Stimulated activated CD4-positive, alpha-beta T cell treated with anti-CD3 and anti-CD28 coated beads, Interleukin-1b, Interleukin-23, amount 100 ng/mL, for 24 hours (primary cell): ENCODE measurements at places on chromosomes 2 and 18.

DNA sequence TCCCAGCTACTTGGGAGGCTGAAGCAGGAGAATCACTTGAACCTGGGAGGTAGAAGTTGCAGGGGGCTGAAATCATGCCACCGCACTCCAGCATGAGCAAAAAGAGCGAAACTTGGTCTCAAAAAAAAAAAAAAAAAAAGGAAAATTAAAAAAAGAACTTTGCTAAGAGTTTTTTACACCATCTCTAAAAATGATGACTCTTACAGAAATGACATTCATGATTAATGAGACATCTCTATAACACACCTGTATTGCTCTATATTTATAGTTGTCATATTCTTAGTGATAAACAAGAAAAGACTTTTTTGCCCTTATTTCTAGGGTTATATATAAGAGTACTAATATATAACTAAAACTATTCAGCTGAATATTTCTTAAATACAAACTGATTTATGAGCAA lies 34.4 kb downstream of the ANKRD44 start:
- DNase-seq: no peak

DNA sequence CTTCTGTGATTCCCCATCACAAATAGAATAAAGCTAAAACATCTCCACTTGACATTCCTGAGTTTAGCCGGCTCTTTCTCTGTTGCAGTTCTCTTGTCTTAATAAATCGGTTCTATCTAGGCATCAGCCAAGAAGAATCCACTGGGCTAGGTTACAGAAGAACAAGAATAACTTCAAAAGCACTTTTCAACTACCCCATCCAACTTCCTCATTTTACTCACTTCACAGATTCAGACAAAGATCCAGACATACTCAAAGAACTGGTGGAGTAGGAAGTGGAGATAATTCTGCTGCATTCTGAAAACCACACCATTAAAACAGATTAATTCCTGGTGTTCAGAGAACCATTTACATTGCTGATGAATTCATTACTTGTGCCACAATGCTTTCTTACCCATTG lies 9.6 kb upstream of the ALPK2 start:
- no peak for DNase-seq

GRCh38 chr2:159164457-159164911 lies 122.0 kb downstream of the WDSUB1 start:
- no peak for DNase-seq

- no peak for DNase-seq
These were observed 123.6 kb downstream of the CSRNP3 start for GRCh38 chr2:165593081-165593480.

- DNase-seq: no peak
These were observed 22.1 kb downstream of the GPR39 start for GRCh38 chr2:132438691-132439090.

GRCh38 chr2:195533771-195534642 lies 123.0 kb upstream of the SLC39A10 start:
- peak; percentile 31 for DNase-seq

GRCh38 chr2:218894151-218894879 lies 13.7 kb downstream of the WNT10A start:
- DNase-seq: no peak

DNA sequence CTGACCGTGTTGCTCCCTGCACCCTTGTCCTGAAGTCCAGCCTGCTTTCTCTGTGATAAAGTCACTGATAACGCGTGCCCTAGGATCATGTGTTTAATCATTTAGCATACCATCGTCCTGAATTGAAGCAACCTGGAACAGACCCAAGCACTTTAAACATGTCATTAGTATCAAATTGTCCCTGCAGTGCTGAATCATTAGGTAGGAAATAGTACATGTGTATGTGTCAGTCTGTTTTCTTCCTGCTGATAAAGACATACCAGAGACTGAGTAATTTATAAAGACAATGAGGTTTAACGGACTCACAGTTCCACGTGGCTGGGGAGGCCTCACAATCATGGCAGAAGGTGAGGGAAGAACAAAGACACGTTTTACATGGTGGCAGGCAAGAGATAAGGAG lies 2.8 kb downstream of the ASB18 start:
- DNase-seq: no peak

DNA sequence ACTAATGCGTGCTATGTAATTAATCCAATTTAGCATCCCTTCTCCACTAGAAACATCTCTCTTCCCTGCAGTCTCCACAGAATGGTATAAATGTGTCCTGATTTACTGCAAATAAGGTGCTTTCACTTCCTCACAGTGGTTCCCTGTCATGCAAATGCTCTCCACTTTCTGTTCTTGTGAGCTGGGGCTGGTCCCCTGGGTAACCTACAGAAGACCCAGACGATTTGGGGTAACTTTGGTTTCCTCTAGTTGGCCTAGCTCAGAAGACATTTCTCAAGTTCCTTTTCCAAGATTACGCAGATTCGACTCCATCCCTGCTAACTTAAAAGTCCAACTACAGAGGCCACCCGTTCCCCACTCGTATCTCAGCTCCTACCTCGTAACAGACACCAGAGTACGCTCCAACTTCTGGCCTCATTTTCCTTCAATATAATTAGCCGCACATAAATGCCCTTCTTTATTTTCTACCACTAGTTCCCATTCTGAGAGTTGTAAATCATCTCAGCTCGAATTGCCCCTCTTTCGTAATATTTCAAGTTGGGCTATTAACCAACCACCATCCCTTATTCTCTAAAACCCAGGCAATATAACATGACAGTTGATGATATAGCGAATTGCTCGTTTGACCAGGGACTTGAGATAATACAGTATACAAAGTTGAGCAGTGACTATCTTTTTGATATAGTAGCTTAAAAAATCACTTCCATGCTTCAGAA lies 28.8 kb upstream of the NEDD4L start:
- DNase-seq: no peak

DNA sequence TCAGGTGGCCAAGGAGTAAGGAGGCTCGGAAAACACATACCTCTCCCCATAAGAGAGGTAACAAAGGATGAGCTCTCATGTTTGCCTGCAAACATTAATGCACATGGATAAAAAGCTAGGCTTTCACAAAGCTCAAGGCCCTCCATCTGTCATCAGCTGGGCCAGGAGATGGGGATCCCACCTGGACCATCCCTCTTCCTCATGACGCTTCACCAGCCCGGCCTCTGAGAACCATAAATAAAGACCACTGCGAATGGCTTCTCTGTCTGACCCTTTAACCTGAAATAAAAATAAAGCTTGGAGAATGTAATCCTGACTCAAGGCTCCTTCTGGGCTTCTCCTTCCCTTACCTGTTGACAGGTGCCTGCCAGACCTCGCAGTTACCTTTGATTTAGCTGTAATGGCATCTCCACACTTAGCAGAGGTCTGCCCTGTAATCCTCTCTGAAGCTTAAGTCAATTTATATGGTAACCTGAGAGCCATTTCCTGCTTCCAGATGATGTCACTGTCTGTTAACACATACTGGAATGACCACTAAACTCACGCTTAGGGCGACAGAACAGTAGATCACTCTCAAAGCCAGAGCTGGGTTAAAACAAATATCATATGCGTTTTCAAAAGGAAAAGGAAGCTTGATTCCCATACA lies 29.3 kb upstream of the FOXI3 start:
- no peak for DNase-seq

DNA sequence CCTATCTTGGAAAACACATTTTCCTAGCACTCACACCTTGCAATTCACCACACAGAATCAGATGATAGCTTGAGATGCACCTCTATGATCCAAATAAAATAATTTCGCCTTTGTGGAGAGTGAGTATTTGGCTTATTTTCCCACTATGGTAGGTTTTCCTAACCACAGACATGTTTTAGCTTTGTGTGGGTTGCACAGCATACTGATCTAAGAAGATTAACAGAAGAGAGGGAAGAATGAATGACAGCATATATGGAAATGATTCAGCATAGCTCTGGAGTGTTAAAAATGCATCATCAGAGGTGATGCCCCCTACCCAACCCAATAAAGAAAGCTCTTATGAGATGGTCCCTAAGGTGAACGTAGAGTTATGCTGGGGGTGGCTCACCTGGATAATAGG lies 72.5 kb downstream of the GCA start:
- no peak for DNase-seq

DNA sequence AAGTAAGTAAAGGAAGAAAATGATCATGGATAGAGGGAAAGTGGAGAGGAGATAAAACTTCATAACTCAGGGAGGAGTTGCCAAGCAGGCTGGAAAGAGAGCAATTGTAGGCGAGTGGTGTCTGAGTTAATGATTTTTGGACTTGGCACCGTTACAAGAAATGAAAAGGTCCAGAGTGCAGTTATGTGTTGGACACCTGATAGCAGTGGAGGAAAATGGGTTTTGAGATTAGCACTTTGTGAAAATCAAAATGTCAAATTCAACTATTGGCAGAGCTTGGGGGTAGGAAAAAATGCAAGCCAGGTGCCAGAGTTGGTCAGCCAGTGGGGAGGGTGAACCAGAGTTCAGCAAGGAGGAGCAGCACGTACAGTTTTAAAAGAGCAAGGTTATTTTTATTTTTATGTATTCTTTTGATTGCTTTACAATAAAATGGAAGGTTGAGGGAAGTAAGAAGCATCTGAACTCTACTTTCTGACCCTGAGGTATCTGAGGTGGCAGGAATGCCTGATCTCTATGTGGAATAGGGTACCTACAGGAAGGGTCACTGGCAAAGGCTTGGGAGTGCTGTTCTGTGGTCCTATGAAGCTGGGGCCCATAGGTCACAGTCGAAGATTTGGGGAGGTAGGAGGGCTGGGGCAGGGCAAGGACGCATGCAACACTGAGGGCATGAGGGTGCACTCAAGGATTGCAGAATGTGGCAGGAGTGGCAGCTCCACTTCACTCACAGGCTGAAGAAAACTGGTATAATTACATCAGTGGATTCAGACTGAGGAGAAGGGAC lies 127.5 kb downstream of the CD8B2 start:
- DNase-seq: no peak

GRCh38 chr2:119491776-119492525 lies 32.3 kb downstream of the SCTR start:
- DNase-seq: no peak

GRCh38 chr2:218263817-218264641 lies 3.2 kb downstream of the GPBAR1 start:
- DNase-seq: no peak

DNA sequence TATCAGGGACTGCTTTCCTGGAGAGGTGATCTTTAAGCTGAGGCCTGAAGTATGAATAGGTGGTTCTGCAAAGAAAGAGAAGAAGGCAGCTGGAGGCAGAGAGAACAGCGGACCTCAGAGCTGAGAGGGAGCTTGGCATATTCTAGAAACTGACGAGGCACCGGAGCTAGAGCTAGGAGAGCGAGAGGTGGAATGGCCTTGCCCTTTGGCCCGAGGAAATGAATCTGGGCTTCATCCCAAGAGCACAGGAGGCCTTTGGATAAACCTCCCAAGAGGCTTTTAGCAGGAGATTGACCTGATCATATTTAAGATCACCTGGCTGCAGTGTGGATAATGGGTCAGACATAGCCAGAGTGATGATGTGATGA lies 7.9 kb downstream of the DYSF start:
- no peak for DNase-seq

GRCh38 chr2:167990062-167990461 lies 257.3 kb downstream of the STK39 start:
- DNase-seq: no peak

DNA sequence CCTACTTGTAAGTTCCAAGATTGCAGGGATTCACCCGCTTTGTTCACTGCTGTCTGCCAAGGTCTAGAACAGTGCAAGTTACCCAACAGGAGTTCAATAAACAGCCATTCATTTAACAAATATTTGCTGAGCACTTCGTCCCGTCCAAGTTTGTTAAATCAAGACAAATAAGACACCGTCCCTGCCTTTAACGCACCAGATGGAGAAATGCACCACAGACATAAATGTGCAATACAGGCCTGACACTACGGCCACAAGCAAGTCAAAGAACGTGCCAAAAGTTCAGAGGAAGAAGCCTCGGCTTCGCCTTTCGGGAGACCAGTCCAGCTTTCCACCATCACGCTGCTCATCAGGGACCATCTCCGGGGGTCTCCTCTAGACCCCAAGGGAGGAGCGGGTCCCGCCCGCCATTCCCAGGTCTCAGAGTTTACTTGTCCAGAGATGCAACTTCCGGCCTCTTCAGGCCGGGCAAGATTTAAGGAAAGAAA lies 429 bp downstream of the C2orf76 start:
- no peak for DNase-seq

GRCh38 chr18:36702401-36703013 lies 126.3 kb downstream of the TPGS2 start:
- no peak for DNase-seq

GRCh38 chr18:26579941-26580618 lies 31.7 kb upstream of the KCTD1 start:
- DNase-seq: no peak
